ENCODE measurements at places on chromosomes 4 and X.

GRCh38 chrX:38656350-38656915, 95.1 kb downstream of the TSPAN7 start:
- DNase-seq, result no peak

GRCh38 chr4:76307660-76308014, 1.1 kb downstream of the STBD1 start:
- DNase-seq, result no peak

DNA sequence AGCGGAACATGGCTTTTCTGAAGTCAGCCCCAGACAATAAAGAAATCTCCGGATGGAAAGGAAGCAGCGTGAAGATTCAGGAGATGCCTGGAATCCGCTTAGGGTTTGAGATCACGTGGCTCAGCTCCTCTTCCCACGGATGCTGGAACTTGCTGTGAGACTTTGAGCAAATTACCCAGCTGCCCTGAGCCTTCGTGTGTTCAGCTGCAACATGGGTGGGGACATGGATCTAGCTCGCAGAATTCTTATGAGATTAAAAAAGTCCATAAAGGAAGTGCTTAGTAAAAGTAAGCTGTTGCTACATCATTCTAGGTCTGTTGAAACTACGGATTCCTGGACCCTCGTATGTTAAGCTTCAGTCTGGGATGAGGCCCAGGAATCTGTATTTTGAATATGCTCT, 55.7 kb upstream of the STIM2 start:
- no peak for DNase-seq

- DNase-seq, result no peak
These were observed 5.7 kb upstream of the FAM9C start for GRCh38 chrX:13050151-13050550.

GRCh38 chr4:48173056-48173991, 39.3 kb upstream of the TXK start:
- no peak for DNase-seq

GRCh38 chr4:137226900-137227299, 305.4 kb downstream of the PCDH18 start:
- no peak for DNase-seq

GRCh38 chr4:37365888-37366287, 121.3 kb downstream of the NWD2 start:
- no peak for DNase-seq

DNA sequence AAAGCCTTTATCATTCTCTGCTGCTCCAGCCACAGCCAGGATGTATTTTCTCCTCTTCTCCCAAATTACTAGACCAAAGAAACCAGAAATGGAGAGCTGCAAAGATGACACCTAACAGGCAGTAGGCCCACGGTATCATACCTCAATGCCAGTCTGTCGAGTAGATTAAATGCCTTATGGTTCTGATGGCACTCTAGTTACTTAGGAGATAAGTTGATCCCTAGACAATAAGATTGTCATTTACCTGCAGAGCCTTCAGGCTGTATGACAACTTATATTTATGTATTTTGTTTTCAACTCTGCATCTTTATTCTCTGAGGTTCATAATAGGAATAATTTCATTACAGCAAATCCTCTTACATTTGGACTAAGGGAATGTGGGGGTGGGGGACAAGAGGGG, 262.1 kb downstream of the LDB2 start:
- DNase-seq, result no peak

DNA sequence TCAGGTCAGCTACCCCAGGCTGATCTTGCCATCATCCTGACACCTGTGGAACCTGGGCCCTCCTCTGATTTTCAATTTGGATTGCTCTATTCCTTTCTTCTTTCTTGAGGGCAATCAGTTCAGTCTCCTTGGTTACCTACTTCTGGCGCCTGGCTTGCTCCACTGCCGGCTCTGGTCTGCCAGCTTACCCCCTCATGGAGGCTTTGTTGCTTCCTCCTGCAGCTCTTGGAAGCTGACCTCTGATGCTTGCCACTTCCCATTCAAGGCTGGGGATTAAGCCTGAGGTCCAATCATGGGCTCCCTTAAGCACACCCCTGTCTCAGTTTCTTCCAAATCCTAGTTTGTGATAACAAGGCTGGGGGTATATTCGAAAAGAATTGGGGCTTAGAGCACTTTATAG, 5.4 kb downstream of the TMEM154 start:
- no peak for DNase-seq

GRCh38 chrX:124268099-124268498, 64.4 kb upstream of the TEX13D start:
- no peak for DNase-seq

DNA sequence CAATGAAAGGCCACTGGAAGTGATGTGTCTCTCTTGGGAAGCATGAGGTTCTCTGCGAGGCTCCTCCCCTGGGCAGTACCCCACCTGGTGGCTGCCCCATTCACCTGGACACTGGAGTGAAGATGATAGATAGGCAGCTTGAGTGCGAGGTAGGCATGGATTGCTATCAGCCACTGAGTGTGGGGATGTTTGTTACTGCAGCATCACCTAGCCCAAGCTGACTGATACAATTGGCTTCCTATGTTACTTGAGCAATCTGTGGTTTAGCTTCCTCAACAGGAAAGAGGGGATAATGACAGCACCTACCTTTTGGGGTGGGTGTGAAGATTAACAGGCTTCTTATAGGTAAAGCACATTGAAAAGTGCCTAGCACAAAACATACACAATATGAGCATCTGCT, 30.8 kb downstream of the ADRA2C start:
- DNase-seq, result no peak

DNA sequence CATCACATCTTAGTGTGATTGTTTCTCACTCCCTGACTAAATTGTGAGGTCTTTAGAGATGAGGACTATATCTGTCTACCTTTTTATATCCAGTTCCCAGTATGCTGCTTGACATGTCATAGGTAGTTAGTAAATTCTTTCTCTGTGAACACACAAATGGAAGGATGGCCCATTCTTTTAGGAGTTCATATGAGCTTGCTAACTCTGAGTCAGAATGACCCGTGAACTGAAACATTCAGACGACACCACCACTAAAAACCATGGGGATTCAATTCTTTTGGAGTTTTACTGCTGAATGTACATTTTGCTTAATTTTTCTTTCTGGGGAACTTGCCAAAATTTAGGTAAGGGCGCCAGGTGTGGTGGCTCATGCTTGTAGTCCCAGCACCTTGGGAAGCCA, 13.9 kb downstream of the OFD1 start:
- DNase-seq, result no peak

GRCh38 chrX:136867096-136867491, 13.4 kb downstream of the RBMX start:
- DNase-seq, result no peak

DNA sequence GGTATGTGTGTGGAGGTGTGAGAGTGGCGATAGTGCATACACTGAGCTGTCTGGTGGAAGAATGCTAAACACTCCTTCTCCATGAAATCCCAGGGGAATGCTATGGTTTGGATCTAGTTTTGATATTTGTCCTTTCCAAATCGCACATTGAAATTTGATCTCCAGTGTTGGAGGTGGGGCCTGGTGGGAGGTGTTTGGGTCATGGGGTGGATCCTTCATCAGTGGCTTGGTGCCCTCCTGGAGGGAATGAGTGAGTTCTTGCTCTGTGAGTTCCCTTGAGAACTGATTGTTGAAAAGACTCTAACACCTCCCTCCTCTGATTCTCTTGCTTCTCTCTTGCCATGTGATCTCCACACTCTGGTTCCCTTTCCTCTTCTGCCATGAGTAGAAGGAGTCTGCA, 114.1 kb upstream of the HHIP start:
- no peak for DNase-seq

DNA sequence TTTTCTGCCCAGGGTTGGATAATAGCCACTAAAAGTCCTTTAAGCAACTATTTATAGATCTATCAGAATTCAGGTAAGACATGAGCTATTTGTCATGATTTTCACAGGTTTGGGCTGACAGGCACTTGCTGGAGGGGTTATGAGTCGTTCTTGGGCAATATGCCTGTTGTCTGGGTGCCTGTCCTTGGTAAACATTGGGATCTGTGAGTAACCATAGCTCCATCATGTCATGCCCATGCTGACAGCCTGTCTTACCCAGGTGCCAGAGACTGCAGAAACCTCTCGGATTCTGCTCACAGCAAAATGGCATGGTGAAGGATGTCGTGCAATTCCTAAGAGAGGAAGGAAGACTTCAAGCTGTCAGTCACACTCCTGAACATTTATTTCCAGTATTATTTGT, 116.0 kb upstream of the PUDP start:
- DNase-seq, result no peak

DNA sequence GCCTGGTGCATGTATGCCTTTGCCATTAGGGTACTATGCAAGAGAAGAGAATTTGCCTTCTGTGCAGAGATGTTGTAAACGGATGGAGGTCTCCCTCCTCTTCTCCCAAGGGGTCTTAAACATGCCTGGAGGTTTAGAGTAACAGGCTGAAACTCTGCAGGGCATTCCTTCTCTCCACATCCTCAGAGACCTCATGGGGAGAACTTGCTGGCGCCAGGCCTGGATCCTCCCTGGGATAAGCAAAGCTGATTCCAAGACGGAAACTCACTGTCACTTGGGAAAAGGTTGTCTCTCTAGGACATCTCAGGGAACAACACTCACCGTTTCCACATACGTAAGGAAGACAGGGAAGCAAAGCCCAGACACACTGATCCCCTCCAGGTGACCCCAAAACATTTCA, 76.9 kb upstream of the GPM6B start:
- DNase-seq, result no peak

GRCh38 chr4:68183417-68183816, 53.7 kb upstream of the TMPRSS11F start:
- no peak for DNase-seq

All from activated naive CD4-positive, alpha-beta T cell treated with anti-CD3 and anti-CD28 coated beads, Interleukin-2, amount 10 ng/mL, durations not matched to agents 7 days and 5 days (primary cell).